ENCODE measurements at places on chromosomes 12 and 14.

DNA sequence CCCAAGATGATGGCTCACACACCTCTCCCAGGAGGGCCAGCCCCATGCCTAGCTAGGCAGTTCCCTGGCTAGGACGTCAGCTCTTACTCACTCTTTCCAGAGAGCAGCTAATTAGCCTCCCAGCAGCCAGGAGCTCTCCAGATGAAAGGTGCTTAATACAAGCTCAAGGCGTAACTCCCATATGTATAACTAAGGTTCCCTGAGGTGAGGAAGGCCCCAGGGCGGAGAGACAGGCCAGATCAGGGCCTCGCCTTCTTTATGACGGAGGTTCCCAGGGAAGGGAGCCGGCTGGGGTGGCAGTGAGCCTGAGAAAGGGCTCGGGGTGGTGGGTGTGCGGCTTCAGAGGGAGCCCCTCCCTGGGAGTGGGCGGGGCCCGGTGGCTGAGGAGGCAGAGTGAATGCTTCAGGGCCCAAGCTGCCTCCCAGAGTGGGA lies 26.4 kb upstream of the ZFP36L1 start:
- peak; percentile 53 for DNase-seq

DNA sequence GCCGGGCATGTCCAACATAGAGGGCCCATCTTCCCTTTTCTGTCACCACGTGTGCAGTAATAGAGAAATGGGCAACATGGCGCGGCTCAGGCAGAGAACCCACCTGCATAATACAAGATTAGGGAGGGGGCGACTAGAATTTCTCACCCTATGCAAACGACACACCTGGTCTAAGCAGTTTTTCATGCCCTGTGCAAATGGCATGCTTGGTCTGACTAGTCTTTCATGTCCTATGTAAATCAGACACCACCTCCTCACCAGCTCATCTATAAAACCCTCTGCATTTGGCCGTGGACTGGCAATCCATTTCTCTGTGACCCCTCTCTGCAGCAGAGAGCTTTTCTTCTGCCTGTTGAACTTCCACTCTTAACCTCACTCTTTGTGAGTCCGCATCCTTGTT lies 180.2 kb upstream of the PZP start:
- no peak for DNase-seq

DNA sequence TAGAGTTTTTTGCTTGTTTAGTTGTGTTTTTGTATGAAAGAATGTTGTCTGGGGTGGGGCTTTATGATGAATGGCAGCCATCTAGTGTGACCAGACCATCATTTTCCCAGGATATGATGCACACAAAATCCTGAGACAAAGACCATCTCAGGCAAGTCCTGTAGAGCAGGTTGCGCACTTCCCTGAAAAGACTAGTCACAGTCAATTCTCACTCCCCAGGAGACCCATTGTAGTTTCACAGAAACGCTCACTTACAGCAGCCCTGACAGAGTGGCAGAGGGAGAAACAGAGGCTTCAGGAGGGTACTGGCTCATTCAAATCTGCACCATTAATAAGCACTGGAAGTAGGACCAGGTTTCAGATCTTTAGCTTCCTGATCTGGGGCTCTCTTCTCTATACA lies 183.2 kb downstream of the TMEM117 start:
- no peak for DNase-seq

- DNase-seq: no peak
These were observed 542.0 kb downstream of the SNAPC1 start for GRCh38 chr14:62304257-62304656.

DNA sequence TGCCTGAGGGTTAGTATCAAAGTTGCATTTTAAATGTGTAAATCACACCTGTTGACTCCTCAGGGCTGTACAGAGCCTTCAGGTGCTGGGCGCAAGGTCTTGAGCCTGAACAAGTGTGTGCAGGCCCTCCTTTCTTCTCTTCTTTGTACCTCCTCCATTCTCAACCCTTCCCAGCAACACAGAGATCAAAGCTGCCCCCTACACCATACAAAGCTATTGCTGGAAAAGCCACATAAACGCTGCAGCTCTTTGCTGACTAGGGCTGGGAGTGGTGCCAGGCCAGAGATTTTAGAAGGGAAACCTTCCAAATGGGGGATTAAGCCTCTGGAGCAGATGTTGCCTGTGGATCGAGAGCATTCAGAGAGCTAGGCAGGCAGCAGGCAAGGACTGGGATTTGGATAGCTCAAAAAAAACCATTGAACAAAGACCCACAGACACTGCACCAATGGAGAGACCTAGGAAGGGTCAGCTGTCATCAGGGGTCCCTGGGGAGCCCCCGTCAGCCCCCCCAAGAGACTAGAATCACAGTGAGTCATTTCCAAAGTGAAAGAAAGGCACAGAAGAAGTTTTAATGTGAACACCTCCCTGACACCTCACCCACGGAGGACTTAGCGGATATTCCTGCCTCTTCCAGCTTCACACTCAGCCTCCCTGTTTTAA lies 18.2 kb upstream of the SUSD6 start:
- DNase-seq: no peak

All from activated CD4-positive, alpha-beta T cell treated with anti-CD3 and anti-CD28 coated beads, Interleukin-2, amount 50 U/mL, for 48 hours (primary cell).